ENCODE measurements at places on chromosomes 1 and 21. TPM values are rescaled to one million over a fixed set of nuclear protein-coding genes. Genes with fewer than 3 reads are reported as not detected.

Gene SV2A
- total RNA-seq: 0.63 TPM

Gene HMCN1
- 1.2 TPM for total RNA-seq

Gene RAB29
- total RNA-seq: 12.6 TPM

Gene LRRC47
- 19.3 TPM for total RNA-seq

Gene PSEN2
- 20.0 TPM for total RNA-seq

Gene KIF21B
- total RNA-seq: 0.22 TPM

Gene RGS1
- total RNA-seq: not detected

Gene KIF26B
- 0.07 TPM for total RNA-seq

- no peak for DNase-seq
Measured at GRCh38 chr1:3998086-3998485, 98.0 kb upstream of the C1orf174 start.

DNA sequence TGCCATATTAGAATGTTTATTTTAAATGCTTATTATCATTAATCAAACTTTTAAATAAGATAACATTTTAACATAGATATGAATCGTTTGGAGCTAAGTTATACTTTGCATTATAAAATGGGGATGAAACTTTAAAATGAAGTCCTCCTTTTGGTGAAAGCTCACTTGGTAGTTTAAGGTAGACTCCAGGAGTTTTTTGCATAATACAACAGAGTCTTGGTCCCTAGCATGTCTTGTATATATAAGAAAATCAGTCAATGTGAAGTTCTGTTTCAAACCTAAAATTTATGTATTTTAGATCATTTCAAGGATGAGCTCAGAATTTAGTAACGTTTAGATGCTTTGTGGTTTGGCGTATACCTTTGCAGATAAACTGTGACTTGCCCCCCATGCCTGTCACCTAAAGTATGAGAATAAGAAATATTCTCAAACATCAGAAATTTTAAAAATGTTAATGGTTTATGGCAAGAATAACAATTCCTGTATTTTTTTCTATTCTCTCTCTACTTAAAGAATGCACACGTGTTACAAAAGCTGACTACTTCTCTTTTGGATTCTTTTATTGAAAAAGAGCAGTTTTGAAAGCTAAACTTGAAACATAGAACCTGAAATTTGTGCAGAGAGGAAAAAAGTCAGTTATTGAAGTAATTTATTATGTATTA is 3.8 kb downstream of the NFIA start:
- DNase-seq: no peak

DNA sequence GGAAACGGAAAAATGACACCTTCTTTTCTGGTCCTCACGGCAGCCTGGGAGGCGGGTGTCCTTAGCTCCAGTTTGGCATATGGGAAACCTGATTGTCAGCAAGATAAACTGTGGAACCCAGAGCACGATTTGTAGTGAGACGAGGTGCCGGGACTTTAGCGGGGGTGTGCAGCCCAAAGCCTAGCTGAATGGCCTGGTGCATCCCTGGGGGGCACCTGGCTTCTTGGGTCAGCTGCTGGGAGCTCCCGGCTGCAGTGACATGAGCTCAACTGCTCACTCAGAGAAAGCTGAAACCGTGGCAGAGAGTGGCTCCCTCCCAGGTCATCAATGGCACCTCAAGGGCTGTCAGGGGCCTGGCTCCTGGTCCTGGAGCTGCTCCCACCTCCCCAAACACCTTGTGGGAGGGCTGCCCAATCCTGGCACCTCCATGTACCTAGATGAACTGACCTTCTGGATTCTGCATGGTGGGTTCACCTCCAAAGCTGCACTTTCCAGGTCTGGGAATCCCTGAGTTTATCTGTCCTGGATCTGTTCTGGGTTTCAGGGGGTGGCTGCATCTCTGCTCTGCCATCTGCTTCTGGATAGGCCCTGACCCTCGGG is 260.5 kb downstream of the MATN1 start:
- DNase-seq: no peak

GRCh38 chr1:64624218-64624713 is 120.6 kb upstream of the RAVER2 start:
- no peak for DNase-seq

- peak; percentile 48 for DNase-seq
Measured at GRCh38 chr1:45892068-45892785, 88.8 kb downstream of the MAST2 start.

- DNase-seq: no peak
Measured at GRCh38 chr1:48693180-48693579, 83.5 kb downstream of the BEND5 start.

GRCh38 chr1:206495011-206495461 is 12.3 kb upstream of the RASSF5 start:
- DNase-seq: no peak

- DNase-seq: peak; percentile 56
Measured at GRCh38 chr21:33196941-33197374, 32.8 kb upstream of the IFNAR2 start.
